ENCODE measurements at places on chromosomes 4 and X.

- no peak for DNase-seq
Observed at GRCh38 chr4:144449611-144450010, 196.3 kb upstream of the HHIP start.

- no peak for DNase-seq
Observed at GRCh38 chr4:152508818-152509217, 27.1 kb downstream of the FBXW7 start.

- DNase-seq = no peak
Observed at GRCh38 chr4:185872747-185873380, 60.9 kb upstream of the SORBS2 start.

- DNase-seq = peak; percentile 58
Observed at GRCh38 chrX:136162827-136163570, 15.7 kb downstream of the FHL1 start.

DNA sequence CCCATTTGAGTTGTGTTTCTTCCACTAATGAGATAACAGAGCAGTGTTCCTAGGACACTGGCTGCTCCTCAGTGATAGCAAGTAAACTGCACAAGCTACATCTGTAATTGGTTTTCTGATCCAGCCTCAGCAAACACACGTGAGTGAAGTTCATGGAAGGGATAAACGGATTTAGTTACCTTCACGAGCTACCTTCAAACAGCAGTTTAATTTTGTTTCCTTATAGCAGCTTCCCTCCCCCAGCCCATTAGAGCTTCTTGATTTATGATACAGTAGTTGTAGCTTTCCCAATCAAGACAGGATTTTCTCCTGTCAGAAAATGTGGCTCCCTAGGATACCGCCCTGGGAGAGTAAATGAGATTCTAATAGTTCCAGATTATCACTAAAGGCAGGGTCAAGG is 634.2 kb upstream of the FAT1 start:
- DNase-seq = no peak

GRCh38 chr4:130074096-130074495 is 978.1 kb downstream of the C4orf33 start:
- DNase-seq = no peak

DNA sequence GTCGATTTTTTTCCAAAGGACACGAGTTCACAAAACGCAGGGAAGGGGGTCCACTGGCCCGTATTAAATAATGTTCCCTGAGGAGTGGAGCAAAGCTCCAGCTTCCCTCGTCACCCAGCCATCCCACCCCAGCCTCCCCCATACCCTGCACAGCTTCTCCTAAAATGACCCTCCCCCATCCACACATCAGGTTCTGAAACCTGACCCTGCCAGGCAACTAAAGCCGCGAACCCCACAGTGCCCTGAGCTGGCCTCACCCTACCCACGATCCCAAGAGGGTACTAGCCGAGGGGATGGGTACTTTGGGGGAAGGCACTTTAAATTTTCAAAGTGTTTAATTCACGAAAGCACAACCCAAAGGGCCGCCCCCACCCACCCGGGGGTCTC is 634 bp downstream of the APOO start:
- no peak for DNase-seq

Measured in endothelial cell (in vitro differentiated cells).